ENCODE measurements at places on chromosomes 16 and 17.

DNA sequence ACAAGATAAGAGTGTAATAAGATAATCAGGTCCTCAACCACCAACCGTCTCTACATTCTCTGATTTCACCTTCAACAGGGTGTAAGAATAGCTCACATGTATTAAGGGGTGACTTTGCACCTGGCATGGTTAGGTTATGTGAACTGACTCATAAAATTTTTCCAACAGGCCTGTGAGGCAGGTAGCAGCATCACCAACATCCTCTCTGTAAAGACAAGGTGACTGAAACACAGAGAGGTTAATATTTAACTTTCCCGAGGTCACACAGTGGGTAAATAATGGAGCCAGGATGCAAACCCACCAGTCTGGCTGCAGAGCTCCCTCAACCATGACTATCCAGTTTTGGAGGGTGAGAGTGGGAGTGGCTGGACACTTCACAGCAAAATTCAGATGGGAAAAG, 317.2 kb downstream of the C16orf95 start:
- no peak for DNase-seq

DNA sequence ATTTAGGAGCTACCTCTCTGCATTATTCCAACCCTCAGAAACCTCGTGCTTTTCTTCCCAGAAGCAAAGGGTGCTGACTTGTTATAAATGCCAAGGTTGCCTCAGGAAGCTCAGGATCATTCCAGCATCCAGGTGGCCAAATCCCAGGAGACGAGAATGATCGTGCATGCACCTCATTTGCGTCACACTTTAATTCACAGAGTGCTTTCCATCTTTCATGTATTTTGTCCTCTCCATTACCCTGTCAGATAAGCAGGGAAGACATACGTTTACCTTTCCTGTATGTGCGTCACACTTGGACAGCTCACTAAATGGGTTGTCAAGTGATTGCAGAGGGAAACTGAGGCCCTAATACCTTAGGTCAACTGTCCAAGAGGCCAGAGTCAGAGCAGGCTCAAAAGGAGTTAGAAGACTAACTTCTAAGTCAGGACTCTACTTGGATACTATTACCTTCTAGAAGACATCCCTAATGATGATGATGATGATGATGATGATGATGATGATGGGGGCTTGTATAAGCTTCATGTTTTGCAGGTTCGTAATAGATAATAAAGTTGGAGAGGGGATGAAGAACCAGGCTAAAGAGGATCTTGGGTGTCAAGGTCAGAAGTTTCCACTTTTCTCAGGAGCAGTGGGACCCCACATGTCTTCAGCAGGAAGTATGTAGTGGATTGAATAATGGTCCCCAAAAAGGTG, 150.6 kb upstream of the TNRC6C start:
- no peak for DNase-seq

- no peak for DNase-seq
Measured at GRCh38 chr16:11306381-11306780, 25.3 kb upstream of the PRM1 start.

GRCh38 chr17:66803474-66803951, 31.4 kb upstream of the CACNG5 start:
- DNase-seq, result no peak

DNA sequence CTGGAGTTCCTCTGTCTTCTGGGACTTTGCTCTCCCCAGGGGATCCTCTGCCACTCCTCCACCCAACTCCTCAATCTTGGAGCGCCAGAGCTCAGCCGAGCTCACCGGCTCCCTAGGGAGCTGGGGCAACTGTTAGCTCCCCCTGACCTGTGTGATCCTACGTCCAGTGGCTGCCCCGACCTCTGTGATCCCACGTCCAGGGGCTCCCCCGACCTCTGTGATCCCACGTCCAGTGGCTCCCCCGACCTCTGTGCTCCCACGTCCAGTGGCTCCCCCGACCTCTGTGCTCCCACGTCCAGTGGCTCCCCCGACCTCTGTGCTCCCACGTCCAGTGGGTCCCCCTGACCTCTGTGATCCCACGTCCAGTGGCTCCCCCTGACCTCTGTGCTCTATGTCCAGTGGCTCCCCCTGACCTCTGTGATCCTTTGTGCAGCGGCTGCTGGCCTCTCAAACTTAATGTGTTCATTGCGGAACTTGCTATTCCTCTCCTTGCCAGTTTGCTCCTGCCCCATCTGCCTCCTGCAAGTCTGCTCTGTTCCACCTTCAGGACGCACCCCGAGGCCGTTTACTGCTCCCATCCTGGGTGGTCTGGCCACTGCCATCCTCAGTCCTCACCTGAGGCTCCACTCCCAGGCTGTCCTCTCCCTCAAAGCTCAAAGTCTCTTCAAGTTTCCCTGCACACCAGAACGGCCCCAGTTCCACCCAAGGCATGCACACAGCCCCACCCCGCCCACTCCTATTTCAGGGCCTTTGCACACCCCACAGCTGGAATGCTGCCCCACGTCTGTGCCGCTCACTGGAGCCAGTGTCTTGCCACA, 2.8 kb downstream of the VPS9D1 start:
- no peak for DNase-seq

- no peak for DNase-seq
Measured at GRCh38 chr16:55047903-55048497, 117.3 kb downstream of the IRX5 start.

Measured in AG04450 (cell line).